Stimulated activated CD8-positive, alpha-beta memory T cell treated with anti-CD3 and anti-CD28 coated beads, Interleukin-12 subunit alpha, Interleukin-12 subunit beta, amount 100 ng/mL, for 4 hours (primary cell): ENCODE measurements at places on chromosomes 16 and 17.

DNA sequence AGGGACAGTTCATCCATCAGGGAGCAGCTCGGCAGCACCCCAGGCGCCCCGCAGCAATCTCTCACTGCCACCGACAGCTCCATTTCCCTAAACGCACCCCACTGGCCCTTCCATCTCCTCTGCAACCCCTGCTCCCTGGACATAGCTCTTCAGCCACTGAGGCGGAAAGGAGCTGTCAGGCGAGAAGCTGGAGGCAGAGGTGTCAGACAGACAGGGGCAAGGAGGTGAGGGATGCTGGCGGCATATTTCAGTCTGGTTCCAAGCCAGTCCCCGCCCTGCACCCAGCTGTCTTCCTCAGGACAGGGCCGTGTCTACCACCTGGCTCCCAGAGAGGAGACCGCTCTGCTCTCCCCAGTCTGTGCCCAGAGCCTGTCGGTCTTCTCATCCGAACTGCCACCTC is 9.7 kb downstream of the ACLY start:
- DNase-seq = no peak

DNA sequence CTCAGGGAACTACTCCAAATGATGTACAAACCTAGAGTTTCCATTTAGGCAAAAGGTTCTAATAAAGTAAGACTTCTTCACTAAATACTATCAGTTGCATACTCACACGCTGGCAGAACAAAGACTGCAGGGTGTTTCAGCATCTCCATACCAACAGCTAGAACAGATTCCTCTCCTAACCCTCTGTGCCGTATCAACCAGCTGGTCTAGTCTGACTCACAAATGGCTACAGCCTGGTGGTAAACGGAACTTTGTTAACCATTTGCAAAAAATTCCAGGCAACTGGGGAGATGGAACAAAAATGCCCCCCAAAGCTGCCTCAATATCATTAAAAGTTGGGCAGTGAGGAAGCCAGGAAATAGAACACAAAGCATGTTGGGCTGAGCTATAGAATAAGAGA is 217.1 kb downstream of the GRIN2A start:
- no peak for DNase-seq

GRCh38 chr17:27453471-27453870 is 2.8 kb upstream of the KSR1 start:
- no peak for DNase-seq

DNA sequence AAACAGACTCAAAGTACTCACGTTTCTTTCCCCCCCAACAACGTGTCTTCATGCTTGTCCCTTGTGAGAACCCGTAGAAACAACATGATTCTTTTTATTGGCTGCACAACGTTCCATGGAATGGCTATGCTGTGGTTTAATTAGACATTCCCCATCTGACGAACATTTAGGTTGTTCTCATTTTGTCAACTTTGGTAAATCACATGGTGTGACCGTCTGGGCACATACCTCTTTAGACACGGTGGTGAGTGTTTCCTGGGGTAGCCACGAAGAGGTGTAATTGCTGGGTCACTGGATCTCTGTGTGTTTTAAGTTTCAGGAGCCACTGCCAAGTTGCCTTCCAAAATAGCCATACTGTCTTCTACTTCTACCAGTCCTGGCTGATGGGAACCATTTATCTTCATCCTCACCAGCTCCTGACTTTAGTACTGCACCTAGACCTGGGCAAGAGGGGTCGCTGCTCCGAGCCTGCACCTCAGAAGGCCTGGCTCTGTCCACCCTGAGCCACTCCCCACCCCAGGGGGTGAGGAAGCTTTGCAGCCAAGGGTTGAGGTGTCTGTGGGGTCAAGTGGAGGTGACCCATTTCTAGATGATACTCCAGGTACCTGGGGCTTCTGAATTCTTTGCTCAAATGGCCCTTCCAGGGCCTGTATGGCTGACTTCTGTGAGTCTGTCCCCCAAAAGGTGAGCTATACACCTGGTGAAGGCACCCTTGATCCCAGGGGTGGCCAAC is 84.7 kb downstream of the IRX5 start:
- DNase-seq = no peak

DNA sequence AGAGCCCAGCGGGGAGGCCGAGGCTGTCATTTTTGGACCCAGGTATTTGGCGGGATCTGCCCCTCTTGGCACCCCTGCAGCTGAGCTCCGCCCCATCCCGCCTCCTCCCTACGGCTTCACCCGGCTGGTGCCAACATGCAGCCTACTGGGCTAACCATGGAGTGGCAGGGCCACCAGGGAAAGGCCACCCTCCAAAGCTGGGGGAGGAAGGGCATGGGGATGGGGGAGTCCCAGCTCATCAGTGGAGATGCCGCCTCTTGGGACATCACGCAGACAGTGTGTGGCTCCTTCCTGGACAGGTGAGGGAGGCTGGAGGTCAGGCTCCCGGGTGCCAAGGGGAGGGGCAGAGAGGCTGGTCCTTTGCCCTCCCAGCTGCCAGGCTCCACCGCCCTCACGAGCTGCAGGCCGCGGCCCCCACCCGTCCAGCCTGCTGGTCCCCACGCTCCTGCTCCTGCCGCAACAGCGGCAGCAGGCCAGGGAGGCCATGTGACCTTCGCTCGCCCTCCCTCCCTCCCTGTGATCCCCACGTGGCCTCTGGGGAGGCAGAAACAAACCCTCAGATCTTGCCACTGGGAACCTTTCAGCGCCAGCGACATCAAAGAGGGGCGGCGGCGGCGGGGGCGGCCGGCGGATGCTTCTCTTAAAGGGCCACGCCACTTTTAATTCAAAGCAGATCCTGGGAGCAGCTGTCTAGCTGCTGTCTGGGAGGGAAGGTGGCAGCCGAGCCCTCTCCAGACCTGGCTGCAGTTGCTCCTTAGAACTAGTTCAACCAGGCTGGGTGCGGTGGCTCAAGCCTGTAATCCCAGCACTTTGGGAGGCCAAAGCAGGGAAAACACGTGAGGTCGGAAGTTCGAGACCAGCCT is 6.8 kb upstream of the NOTUM start:
- peak; percentile 78 for DNase-seq

DNA sequence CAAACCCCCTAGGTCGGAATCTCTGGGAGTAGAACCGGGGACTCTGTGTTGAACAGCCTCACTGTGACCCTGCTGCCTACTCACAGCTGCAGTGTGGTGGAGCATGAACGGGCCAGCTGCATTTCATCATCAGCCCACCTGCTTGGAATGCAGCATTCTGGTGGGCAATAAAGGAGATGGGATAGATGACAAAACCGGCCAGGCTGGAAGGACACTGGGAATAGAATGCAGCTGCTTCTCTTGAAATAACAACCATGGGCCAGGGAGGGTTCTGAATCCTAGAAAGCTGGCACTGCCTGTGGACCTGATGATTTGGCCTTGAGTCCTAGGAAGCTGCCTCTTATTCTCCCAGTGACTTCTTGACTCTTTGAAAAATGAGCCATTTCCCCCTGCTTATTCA is 23.5 kb downstream of the CFAP97D1 start:
- no peak for DNase-seq

- no peak for DNase-seq
Observed at GRCh38 chr16:26177438-26177837, 485.7 kb downstream of the HS3ST4 start.

DNA sequence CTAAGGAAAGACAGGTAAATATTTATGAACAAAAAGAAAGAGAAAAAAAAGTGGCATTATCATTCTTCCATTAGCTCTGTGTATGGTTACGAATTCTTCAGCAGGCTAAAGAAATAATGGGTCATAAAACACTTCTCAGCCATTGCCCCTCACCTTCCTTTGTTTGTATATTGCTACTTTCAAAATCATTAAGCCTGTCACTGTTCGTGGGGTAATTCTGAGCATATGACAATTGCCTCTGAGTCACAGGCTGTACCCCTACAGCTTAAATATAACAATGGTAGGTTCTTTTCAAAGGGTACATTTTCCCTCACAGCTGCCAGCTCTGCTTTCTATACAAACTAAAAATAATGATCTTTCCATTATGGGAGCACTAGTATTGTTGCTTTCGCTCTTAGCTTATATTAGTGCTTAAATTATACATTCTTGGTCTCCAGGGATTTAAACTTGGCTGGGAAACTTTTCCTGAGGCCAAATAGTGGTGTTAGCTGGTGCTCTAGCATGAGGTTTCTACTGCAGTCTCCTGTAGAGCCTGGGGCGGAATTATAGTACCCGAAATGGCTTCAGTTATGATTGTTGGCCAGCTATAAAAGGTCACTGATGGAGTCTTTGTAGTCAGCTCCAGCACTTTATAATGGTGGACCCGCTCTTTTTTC is 74.7 kb upstream of the CDH11 start:
- no peak for DNase-seq
